ENCODE measurements at places on chromosomes 13 and 19.

- no peak for DNase-seq
Measured at GRCh38 chr13:75818179-75818967, 182.2 kb downstream of the LMO7 start.

DNA sequence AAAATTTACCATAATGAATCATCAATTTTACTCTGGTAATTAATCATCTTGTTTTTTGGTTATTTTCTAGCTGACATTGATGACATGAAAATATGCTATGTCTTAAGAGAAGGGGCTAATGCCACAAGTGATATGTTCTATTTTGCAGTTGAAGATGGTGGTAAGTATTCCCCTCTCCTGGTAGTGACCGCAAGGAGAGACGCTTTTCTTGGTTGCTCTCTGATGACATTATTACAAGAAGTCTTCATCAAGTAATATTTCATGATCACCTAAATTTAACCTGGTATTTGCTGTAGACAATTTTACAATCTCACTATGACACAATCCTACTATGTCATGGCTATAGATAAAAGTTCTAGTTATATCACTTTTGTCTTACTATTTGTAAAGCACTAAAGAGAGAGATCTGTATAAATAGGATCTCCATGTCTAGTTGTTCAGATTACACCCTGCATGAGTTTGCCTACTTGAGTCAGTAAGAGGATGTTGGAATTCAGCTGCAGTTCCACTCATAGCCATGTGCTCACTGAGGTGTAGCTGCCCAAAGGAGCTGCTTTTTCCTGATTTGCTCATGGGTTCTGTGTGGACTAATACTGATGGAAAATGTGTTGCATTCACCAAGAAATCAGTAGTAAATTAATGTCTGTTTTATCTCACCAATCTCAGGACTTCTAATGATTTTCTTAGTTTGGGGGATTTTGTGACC, 10.9 kb downstream of the FREM2 start:
- DNase-seq: no peak

DNA sequence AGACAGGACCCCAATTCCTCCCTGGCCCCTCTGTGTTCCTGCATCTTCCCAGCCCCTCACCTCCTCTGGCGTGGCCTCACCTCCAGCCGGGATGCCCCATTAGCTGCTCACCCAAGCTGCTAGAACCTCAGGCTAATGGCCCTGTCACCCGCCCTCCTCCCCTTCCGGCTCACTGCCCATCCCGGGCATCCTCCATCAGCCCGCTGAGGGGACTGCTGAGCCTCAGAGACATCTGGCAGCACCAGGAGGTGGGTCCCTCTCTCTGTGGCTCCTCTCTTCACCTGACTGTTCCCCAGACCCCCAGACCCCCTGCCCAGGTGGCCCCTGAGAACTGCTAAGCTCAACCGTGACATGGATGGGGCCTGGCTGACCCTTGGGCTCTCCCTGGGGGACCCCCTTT, 2.9 kb downstream of the FFAR1 start:
- no peak for DNase-seq

GRCh38 chr13:43546251-43546650, 240.5 kb downstream of the ENOX1 start:
- DNase-seq: peak; percentile 67

GRCh38 chr19:30602661-30603350, 230.6 kb downstream of the ZNF536 start:
- DNase-seq: no peak

DNA sequence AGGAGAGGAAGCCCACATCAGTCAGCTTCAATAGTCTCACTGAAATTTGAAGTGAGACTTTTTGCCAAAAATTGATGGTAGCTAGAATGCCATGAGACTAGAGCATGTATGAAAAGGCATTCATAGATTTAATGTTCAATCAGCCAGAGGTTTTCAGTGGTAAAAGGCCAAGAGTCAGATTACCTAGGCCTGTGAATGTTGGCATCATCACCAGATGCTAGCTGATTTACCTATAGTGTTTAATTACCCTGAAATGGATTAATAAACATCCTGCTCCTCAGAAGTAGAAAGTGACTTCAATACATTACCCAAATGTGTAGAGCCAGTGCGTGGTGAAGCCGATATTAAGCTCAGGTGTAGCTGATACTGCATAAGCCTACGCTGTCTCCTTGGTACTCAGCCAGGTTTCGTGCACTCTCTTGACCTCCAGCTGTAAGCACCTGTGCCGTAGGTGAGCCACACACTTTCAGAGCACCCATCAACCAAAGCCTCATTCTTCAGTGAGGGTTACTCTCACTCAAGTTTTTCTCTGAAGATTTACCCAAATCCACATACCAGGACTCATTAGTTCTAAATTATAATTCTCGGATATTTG, 1140.3 kb upstream of the SLC10A2 start:
- no peak for DNase-seq

DNA sequence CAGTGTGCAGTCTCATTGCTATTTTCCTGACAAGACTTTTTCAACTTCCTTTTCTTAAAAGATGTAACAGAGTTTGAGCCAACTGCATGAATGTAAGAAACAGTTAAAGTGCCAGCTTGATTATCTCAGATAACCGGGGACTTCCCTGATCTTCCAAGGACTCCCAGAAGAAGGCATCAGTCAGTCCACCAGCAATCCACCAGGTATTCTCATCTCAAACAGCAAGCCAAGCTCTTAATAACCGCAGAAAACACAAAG, 350.1 kb downstream of the LIG4 start:
- DNase-seq: no peak

- DNase-seq: no peak
Measured at GRCh38 chr13:61415058-61415721, 459 bp downstream of the PCDH20 start.

DNA sequence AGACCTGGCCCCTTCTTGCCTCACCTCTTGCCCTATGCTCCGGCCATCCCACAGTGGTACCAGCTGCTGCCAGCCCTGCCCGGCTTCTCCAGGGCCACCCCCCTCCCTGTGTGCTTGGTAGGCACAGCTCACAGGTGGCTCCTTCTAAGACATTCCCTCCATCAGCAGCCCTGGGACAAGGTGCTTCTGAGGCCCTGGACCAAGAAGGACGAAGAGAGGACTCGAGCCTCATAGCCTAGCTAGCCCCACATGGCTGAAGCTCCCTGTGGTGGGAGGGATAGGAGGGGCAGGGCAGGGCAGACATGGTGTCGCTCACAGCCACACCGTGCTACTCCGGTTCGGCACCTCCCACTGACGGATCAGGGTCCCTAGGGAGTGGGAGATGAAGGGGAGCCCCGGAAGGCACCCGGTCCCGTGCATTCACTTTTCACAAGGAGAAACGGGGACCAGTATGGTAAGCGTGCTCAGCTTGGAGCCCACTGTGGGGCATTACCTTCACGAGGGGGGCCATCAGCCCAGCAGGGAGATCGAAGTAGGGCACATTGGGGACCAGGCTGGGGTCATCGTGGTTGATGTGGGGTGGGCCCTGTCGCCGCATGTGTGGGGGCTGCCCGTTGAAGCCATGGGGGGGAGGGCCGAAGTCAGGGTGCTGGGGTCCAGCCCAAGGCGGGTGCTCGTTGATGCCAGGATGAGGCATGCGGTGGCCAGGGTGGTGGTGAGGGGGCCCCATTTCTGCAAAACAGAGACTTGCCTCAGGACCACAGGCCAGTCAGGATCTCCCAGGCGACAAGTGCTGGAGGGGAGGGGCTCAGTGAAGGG, 19.5 kb downstream of the CHERP start:
- DNase-seq: no peak

- DNase-seq: no peak
Measured at GRCh38 chr19:53554804-53555203, 16.9 kb downstream of the ZNF331 start.

GRCh38 chr19:2251106-2252054, 2.3 kb downstream of the AMH start:
- no peak for DNase-seq

- DNase-seq: peak; percentile 15
Measured at GRCh38 chr13:32639502-32640105, 53.4 kb downstream of the PDS5B start.

DNA sequence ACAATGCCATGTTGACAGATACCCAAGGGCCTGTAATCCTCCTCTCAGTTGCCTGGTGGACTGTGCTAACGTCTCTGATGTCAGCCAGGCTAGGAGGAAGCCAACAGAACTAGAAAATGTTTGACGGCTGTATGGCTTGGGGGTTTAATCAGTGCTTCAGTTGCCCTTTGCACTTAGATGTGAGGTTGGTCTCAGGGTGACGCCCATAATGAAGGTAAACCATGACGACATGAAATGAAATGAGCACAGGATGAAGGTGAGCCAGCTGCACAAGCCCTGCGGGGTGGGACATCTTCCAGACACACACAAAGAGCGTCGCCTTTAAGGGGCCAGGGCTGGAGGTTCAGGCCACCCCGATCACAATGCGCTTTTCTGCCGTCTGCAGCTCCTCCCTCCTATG, 127.2 kb downstream of the CRYL1 start:
- no peak for DNase-seq

GRCh38 chr19:17926044-17926443, 6.8 kb upstream of the CCDC124 start:
- DNase-seq: no peak

All from brain pericyte (primary cell).